ENCODE measurements at places on chromosomes 1 and 21.

GRCh38 chr1:24704411-24705259 lies 40.6 kb upstream of the CLIC4 start:
- DNase-seq: peak; percentile 3

- DNase-seq: no peak
Observed at GRCh38 chr1:49294539-49294938, 517.8 kb upstream of the BEND5 start.

GRCh38 chr1:226640321-226641136 lies 92.0 kb downstream of the STUM start:
- no peak for DNase-seq

DNA sequence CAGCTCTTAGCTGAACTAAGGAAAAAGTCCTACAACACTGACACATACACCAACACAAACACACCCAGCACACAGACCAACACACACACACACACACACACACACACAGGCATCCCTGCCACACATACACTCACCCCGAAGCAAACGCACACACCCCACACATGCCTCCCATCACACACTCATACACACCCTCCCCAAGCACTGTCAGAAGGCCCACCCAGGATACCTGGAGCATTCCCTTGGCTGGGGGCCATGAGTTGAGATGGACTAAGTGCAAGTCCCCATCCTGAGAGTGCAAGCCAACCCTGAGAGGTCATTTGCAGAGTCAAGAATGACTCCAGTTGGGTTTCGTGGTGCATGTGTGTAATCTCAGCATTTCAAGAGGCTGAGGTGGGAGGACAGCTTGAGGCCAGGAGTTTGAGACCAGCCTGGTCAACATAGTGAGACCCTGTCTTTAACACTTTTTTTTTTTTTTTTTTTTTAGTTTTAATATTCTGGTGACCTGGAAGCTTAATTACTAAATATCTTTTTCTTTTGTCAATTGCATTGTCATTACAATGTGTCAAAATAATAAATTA lies 117.3 kb downstream of the RHOU start:
- DNase-seq: no peak

DNA sequence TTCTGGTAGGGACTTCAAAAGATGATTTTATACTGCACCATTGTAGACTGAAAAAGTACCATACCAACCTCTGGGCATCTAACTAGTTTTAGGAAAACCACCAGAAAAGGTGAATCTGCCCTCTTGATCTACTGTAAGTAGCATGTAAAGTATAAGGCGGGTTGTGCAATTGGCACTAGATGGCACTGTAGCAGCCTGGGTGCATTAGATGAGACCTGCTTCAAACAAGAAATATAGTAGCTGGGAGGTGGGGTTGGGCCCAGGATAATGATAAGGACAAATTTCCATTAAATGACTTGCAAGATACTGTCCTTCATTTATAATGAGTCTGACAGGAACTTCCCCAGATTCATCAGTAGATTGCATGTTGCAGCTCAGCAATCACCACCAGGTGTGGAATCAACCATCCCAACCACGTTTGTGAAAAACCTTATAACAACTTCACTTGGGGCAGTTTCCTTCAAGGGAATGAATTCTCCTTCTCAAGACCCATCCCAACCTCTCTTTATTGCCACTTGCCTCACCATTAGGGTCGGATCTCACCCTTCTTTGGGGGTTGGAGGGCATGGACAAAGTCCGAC lies 37.3 kb upstream of the IL10 start:
- no peak for DNase-seq

GRCh38 chr21:21915816-21916215 lies 917.6 kb downstream of the NCAM2 start:
- no peak for DNase-seq

DNA sequence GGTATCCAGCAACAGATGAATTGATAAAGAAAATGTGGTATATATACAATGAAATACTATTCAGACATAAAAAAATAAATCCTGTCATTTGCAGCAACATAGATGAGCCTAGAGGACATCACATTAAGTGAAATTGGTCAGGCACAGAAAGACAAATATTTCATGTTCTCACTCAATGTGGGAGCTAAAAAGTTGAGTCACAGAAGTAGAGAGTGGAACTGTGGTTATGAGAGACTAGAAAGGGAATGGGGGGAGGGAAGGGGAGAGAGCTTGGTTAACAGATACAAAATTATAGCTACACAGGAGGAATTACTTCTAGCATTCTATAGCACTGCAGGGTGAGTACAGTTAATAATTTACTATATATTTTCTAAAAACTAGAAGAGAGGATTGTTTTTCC lies 37.1 kb upstream of the SERPINC1 start:
- DNase-seq: no peak

- no peak for DNase-seq
Observed at GRCh38 chr1:192639607-192640368, 3.8 kb downstream of the RGS13 start.

GRCh38 chr1:70008660-70009059 lies 196.7 kb downstream of the LRRC40 start:
- DNase-seq: no peak

DNA sequence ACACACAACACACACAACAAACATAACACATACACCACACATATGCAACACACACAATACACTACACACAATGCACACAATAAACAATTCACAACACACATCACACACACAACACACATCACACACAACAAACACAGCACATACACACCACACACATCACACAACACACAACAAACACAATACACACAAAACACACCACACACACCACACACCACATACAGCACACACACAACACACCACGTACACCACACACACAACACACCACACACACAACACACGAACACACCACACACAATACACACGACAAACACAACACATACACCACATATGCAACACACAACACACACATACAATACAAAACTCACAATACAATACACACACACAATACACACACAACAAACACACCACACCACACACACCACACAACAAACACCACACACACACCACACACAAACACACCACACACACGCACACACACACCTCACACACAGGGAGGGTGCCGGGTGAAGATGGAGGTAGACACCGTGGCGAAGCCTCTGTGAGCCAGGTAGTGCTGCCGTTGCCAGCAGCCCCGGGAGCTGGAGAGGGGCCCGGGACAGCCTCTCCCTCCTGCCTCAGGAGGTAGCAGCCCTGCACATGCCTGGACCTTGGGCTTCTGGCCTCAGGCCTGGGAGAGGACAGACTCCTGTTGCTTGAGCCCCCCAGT lies 30.4 kb upstream of the C1orf174 start:
- DNase-seq: no peak

GRCh38 chr1:178109348-178110143 lies 15.6 kb downstream of the RASAL2 start:
- DNase-seq: no peak

DNA sequence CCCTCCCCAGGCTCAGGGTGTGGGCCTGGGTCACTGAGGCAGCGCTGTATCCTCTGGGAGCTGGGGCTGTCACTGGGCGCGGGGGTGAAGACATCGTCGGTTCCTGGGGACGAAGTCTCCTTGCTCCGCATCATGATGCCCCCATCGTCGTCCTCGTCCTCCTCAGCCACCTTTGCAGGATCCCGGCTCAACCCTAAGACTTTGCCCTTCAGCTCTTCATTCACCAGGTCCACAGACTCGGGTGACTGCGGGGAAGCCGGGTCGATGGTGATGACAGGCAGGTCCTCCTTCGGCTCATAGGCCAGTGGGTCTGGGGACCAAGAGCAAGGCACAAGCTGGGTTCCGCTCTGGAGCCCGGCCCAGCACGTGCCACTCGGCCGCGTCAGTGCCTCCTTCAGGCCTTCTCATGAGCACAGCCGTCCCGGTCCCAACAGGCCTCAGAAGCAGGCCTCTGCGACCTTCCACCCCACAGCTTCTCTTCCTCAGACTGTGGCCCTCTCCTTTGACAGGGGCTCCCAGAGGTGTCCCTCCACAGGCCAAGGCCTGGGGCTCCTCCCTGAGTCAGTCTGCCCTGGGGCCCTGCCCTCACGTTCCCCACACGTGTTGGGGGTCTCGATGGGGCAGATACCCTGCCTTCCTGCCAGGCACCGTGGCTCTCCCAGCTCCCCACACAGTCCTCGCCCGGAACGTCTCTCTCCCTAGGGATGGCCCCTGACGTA lies 54.4 kb downstream of the SLC9A1 start:
- no peak for DNase-seq

DNA sequence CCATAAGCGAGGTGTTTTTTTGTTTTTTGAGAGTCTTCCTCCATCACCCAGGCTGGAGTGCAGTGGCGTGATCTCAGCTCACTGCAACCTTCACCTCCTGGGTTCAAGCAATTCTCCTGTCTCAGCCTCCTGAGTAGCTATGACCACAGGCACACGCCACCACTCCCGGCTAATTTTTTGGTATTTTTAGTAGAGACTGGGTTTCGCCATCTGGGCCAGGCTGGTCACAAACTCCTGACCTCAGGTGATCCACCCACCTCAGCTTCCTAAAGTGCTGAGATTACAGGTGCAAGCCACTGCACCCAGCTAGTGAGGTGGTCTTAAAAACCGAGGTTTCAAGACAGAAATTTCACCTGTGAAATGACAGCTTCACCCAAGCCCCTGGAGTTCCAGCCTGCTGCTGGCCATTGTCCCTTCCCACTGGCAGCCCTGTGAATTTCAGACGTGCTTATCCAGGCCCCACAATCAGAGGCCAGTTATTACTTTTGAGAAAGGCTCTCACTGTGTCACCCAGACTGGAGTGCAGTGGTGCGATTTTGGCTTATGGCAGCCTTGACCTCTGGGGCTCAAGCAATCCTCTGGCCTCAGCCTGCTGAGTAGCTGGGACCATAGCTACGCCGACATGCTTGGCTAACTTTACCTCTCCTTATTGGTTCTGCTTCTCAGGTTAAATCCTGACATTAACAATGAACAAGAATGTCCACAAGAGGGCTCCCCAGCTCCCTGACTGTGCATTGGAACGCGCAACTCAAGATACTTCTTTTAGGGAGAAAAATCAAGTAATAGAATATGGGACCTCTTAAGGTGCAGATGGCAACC lies 19.4 kb downstream of the ENO1 start:
- DNase-seq: no peak

DNA sequence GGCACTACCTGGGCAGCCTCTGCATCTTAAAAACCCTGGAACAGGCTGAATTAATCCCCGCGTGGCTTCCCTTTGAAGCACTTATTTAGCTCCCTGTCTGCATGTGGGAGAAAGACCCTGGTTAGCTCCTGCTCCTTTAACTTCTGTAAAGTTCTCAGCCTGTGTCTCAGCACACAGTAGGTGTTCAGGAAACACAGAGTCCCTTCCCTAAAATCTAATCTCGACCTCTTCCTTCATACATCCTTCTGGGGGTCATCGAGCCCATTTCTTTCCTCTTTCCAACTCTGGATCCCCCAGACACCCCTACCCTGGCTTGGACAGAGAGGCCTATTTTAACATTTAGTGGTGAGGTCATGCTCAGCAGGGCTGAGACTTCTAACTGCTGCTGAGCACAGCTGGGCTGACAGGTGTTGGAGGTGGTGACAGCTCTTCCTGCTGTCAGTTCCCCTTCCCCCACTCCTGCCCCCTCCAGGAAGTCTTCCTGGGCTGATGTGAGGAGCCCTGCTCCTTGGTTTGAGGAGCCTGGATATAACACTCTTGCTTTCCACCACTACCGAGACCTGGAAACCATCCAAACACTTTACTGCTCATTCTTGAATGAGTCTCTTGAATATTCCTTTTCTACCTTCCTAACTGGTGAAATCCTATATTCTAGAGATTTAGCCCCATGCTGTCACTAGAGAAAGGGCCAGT lies 5.3 kb downstream of the E2F2 start:
- no peak for DNase-seq

DNA sequence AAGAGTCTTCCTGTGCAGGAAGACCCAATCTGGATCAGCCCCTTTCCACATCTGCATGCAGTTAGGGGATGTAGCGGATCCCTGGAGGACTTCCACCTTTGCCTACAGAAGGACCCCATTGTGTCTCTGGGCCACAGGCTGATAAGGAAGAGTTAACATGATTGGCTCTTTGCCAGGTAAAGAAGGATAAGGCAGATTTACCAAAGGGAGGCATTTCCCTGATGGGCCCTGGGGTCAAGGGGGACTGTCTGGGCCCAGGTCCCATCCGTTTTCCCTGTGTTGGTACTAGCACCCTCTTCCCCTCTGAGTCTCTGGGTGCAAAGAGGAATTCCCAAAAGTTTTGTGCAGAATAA lies 29.1 kb downstream of the SLC26A9 start:
- DNase-seq: no peak

DNA sequence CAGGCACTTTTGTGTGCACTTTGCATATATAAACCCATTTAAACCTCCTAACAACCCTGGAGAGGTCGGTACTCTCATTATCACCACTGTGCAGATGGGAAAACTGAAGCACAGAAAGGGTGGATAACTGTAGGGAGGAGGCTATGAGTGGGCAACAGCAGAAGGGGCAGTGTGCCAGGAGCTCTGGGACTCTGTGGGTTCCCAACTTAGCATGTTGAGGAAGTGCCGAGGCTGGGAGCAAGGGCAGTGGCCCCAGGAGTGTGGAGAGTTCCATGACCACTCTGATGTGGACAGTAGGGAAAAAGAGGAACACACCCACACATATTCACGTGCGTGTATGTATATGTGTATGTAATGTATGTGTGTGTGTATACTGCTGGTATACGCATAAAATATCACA lies 25.7 kb upstream of the KCNC4 start:
- no peak for DNase-seq

GRCh38 chr1:27872059-27872801 lies at the start of gene THEMIS2:
THEMIS2 (plus strand) TSS chr1:27872544; CDS start chr1:27872572, 28 bp downstream.
- DNase-seq: no peak

DNA sequence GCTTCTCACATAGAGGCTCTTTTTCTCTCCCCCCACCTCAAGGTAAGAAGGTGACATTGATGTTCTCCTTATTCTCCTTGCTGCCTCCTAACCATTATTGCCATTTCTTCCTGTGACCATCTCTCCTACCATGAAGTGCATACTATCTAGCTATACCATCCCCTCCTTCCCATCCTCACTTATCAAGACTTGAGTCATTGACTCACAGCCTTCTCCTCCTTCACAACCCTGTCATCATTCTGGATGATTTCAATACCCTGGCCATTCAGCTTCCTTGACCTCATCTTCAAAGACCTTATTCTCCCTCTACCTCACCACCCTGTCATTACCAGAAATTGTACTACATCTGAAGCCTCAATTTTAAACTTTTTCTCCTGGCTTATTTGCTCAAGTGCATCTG lies 10.9 kb upstream of the HIPK1 start:
- no peak for DNase-seq

DNA sequence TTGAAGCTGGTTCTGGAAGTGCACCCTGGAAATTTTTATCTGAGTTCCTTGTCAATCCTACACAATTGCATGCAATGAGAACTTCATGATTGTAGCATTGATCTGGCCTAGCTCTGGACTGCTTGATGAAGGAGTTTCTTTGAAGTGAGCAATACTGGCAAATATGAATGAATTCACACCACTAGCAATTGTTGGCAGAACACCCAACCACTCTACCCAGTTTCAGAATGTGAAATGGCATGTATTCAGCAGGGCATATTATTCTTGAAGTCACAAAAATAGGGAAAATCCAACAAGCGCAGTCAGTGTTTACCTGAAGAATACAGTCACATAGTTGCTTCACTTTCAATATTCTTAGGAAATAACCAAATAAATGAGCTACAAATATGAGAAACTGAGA lies 57.3 kb downstream of the RGS5 start:
- no peak for DNase-seq

- DNase-seq: no peak
Observed at GRCh38 chr1:27090911-27091310, 64.0 kb downstream of the SLC9A1 start.

GRCh38 chr1:184082541-184083415 lies 31.2 kb downstream of the TSEN15 start:
- DNase-seq: no peak

Measured in NCI-H774 (cell line).